ENCODE measurements at places on chromosomes 7 and 10. TPM values are rescaled to one million over a fixed set of nuclear protein-coding genes. Genes with fewer than 3 reads are reported as not detected.

GRCh38 chr7:157001920-157002818 is 8.3 kb downstream of the MNX1 start:
- DNase-seq, result no peak

DNA sequence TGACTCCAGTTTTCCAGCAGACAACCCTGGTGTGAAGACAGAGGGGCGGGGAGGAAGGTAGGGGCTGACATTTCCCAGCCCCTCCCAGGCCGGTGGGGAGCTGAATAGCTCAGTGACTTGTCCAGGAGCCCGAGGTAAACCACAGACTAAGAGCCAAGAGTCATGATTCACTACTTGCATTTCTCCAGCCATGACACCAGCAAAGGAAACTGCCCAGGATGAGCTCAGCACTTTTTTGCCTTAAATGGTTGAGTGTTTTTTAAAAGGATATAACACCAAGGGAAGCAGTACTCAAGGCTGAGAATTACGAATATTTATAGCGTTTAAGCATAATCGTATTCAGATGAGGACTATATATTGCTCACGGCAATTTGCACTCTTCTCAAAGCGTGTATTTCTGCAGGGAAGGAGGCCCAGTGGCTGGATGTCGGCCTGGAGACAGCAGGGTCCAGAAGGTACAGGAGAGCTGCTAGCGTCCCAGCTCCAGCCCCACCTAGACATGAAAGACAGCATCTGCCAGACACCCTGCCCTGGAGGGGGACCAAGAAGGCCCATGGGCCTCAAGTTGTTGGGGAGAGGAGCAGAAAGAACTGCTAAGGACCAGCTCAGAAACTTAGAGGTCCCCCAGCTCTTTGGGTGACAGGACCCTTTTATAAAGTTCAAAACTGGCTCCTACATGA is 141.4 kb downstream of the GRID1 start:
- no peak for DNase-seq

- peak; percentile 30 for DNase-seq
Observed at GRCh38 chr7:105580022-105580740, 1.1 kb downstream of the EFCAB10 start.

DNA sequence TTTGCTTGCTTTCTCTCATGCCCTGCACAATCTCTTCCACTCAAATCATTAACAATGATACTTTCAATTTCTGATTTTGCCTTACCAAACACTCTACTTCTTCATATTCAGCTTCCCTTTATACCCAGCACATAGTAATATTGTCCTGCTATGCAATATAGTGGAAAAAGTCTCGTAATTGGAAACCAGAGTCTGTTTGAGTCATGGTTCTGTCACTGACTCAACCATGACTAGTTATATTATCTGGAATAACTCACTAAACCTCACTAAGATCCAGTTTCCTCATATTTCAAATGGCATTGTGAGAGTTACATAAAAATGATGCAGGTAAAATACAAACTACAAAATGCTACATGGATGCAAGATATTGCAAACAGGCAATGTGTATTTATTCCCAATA is 98.5 kb upstream of the LRRTM3 start:
- DNase-seq, result peak; percentile 15

DNA sequence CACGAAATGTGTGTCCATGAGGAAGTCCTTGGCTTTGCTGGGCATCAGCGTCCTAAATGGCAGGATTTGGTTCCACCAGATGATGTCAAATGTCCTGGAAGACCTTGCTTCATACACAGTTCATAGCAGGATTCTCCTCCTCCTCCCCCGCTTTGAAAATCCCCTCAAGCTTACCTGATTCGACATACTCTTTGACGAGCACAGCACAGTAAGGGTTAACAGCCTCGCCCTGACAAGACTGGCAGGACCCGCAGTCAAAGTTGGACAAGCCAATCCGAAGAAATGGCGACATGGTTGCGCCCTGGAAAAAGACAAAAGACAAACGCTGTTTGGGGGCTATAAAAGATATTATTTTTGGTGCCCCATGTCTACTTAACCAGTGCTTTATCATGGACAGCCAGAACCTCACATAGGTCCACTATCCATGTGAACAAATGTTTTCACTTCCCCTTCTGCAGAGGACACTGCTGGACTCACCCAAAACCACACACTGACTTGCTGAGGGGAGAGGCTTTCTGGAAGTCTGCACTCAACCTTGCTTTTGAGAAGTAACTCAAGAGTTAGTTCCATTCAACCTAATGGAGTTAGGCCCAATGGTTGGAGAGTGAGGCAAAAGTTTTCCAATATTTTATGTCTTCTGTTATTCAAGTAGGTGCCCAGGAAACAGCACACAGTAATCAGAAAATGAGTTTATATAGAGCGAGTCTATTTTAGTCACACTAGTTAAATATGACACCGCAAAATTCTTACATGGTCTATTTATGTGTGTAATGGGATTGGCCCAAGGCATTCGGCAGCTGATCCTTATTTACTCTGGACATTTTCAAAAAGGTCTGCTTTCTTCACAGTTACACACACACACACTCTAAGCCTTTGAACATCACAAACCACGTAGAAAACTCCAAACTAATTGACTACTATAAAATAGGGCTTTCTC is 65.0 kb downstream of the PRKCQ start:
- no peak for DNase-seq

GRCh38 chr7:44847509-44847919 is 373 bp downstream of the H2AZ2 start:
- DNase-seq, result peak; percentile 78

- DNase-seq, result no peak
Observed at GRCh38 chr10:130557181-130557845, 421.1 kb downstream of the GLRX3 start.

DNA sequence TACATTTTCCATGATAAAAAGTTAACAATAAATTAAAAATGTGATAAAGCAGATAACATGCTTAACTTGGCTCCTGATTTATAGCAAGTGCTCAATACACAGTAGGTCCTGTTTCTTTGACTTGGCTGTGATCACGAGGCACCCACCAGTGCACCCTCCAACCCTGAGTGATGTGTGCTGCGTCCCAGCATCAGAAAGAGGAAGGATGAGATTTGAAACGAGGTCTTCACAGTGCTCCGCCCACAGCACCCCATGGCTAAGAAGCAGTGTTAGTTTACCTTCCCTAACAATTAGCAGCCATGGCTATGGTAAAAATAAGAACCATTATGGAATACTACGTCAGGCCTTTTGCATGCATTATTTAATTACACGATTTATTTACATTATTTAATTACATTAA is 292.0 kb upstream of the ZMIZ1 start:
- DNase-seq, result no peak

DNA sequence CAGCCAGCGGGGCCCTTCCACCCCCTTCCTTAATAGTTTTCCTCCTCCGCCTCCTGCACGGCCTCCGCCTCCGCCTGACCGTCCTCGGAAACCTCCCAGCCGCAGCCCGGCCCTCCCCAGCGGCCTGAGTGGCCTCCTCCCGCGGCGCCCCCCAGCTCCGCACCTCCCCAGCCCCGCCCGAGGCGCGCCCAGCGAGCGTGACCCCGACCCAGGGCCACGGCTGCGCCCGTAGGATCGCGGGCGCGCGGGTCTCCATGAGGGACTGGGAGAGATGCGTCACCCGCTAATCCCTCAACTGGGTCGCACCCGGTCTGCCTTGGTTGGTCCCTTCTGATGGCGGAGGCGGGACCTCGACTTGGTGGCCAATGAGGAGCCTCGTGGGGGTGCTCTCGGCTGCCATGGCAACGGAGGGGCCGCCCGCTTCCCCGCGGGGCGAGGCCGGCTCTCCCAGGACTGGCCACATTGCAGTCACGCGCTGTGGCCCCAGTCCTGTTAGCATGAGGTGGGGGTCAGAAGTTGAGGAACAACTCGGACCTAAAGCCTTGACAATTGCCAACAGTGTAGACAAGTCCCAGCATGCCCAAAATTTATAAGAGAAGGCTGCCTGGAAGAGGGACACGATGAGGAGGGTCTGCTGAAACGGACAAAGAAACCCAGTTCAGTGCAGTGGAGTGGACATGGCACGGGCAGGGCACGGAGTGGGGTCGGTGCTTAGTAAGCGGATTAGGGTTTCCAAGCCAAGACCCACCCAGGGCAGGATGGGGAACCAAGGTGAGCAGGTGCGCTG is 24.3 kb downstream of the DDIT4 start:
- peak; percentile 99 for DNase-seq

DNA sequence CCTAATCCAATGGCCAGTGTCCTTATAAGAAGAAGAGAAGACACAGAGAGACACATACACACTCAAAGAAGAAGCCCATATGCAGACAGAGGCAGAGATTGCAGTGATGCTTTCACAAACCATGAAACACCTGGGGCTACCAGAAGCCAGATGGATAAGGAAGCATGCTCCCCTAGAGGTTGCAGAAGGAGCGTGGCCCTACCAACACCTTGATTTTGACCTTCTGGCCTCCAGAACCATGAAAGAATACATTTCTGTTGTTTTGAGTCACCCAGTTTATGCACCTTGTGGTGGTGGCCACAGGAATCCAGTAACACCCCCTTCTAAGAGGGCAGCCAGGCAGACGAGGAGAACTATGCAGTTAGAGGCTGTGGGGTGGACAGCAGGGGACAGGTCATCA is 43.5 kb downstream of the AOC1 start:
- no peak for DNase-seq

GRCh38 chr7:149851449-149851848 is 13.3 kb downstream of the ZNF862 start:
- DNase-seq, result no peak

- DNase-seq, result no peak
Observed at GRCh38 chr10:21746118-21746517, 212.1 kb downstream of the MLLT10 start.

GRCh38 chr10:82213784-82214183 is 338.8 kb downstream of the NRG3 start:
- DNase-seq, result no peak

- no peak for DNase-seq
Observed at GRCh38 chr7:111529507-111530355, 32.6 kb downstream of the IMMP2L start.

- DNase-seq, result no peak
Observed at GRCh38 chr7:77655836-77656455, 40.3 kb upstream of the RSBN1L start.

GRCh38 chr10:26057466-26057865 is 123.4 kb downstream of the MYO3A start:
- DNase-seq, result no peak

DNA sequence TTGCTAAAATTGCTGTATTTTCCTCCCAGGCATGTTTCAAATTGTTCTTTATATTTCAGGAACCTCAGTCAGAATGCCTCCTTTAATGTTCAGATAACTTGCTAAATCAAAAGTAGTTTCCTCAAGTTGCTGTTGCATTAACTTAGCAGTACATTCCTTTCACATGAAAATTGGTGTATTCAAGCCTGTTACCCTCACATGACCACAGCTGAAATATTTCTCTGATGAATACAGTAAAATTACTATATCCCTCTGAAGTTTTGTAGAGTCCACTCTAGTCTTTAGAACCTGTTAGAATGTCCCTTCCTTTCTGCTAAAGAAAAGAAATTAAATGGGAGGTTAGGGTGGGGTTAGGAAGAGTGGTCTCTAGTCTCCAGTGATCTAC is 24.5 kb upstream of the C1GALT1 start:
- DNase-seq, result no peak

TUBAL3 gene
- total RNA-seq, result 1.6 TPM

MOGAT3 gene
- not detected for total RNA-seq

TMEM26 gene
- total RNA-seq, result not detected

FAM25G gene
- not detected for total RNA-seq

OR2A5 gene
- total RNA-seq, result not detected

GOLGA7B gene
- total RNA-seq, result 0.02 TPM

SLC18A3 gene
- total RNA-seq, result not detected

VAX1 gene
- total RNA-seq, result 0.25 TPM

NRG3 gene
- not detected for total RNA-seq

NPSR1 gene
- total RNA-seq, result not detected
